ENCODE measurements at places on chromosomes 11 and 22. TPM values are rescaled to one million over a fixed set of nuclear protein-coding genes. Genes with fewer than 3 reads are reported as not detected.

Gene FJX1
- 28.2 TPM for total RNA-seq

Gene ELMOD1
- total RNA-seq, result 0.43 TPM

Gene NRIP3
- 1.7 TPM for total RNA-seq

Gene OR5A1
- not detected for total RNA-seq

Gene DEPDC7
- total RNA-seq, result 3.9 TPM

Gene OR52I2
- not detected for total RNA-seq

Gene E2F8
- 11.5 TPM for total RNA-seq

Gene OR2AG2
- 0.25 TPM for total RNA-seq

Gene ISX
- total RNA-seq, result not detected

Gene GPHA2
- total RNA-seq, result not detected

Gene SCGB1D2
- total RNA-seq, result not detected

Gene LUZP2
- total RNA-seq, result 0.28 TPM

Gene CAPRIN1
- total RNA-seq, result 383 TPM

Gene CATSPER1
- not detected for total RNA-seq

Gene ROBO4
- 0.07 TPM for total RNA-seq

Gene PRG3
- total RNA-seq, result not detected

Gene AQP11
- 2.1 TPM for total RNA-seq

Gene CABP4
- total RNA-seq, result not detected

Gene TREH
- not detected for total RNA-seq

Gene IFITM10
- total RNA-seq, result not detected

Gene RASD2
- total RNA-seq, result not detected

Gene BAIAP2L2
- total RNA-seq, result 0.52 TPM

Measured in neural crest cell (in vitro differentiated cells).